ENCODE measurements at places on chromosomes 2 and 18. TPM values are rescaled to one million over a fixed set of nuclear protein-coding genes. Genes with fewer than 3 reads are reported as not detected.

ASB18 gene
- not detected for total RNA-seq

DNA sequence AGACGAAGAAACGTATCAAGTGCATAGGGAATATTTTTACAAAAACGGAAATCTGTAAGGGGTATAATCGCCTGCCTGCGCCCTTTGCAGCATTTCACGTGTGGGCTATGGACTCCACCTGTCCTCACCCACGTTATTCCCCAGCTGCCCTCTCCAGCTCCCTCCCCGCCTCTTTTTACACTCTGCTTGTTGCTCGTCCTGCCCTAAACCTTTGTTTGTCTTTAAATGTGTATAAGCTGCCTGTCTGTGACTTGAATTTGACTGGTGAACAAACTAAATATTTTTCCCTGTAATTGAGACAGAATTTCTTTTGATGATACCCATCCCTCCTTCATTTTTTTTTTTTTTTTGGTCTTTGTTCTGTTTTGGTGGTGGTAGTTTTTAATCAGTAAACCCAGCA lies 169.4 kb upstream of the SIX3 start:
- no peaks in the 10 kb centered on the region for H3K27me3 ChIP-seq
- no peak overlapping the region for H3K4me3 ChIP-seq
- DNase-seq: no peak

GRCh38 chr2:129320288-129320687 lies 659.2 kb upstream of the RAB6C start:
- no peak for DNase-seq
- H3K27me3 ChIP-seq: no peaks in the 10 kb centered on the region
- H3K4me3 ChIP-seq: no peak overlapping the region
- H3K4me1 ChIP-seq: no peaks in the 10 kb centered on the region

TSHZ1 gene
- total RNA-seq: 9.3 TPM

HMSD gene
- 0.27 TPM for total RNA-seq

DNA sequence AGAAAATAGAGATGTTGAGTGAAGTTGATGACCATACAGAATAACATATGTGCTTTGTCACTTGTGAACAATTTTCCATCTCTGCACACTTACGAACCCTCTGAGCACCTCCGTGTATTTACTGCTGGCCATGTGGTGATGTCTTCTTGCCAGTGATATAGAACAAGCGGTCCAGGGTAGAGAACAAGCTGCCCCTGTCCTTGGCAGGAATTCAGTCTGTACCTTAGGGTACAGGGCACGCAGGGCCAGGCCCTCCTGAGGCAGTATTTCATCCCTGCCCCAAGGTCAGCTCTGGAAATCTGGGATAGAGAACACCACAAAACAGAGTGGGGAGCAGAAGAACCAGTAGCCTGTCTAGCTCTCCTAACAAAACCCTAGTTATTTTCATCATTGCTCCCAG lies 44.6 kb downstream of the CDCA7 start:
- H3K27ac ChIP-seq: no peak overlapping the region
- H3K4me1 ChIP-seq: no peaks in the 10 kb centered on the region
- H3K4me3 ChIP-seq: no peak overlapping the region

DNA sequence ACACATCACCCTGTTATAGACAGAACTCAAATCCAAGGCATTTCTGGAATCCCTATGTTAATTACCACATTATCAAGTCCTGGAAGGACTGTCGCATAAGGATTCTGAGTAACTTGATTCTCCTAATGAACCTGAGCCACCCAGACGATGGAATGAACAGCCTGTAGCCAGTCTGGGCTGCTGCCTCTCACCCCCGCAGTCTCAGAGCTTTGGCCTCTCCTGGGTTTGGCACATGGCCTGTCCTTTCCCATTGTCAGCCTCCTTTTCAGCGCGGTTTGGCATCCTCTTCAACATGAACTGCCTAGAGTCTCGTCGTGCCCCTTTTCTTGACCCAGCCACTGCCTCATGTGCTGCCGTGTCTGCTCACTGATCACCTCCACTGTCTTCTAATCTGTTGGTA lies 147.6 kb downstream of the SLC8A1 start:
- no peaks in the 10 kb centered on the region for H3K4me1 ChIP-seq
- H3K36me3 ChIP-seq: no peaks in the 10 kb centered on the region
- H3K27me3 ChIP-seq: no peaks in the 10 kb centered on the region

GRHL1 gene
- 5.7 TPM for total RNA-seq

All from right lobe of liver (tissue), 6 donors.